ENCODE measurements at places on chromosomes 6 and 20.

DNA sequence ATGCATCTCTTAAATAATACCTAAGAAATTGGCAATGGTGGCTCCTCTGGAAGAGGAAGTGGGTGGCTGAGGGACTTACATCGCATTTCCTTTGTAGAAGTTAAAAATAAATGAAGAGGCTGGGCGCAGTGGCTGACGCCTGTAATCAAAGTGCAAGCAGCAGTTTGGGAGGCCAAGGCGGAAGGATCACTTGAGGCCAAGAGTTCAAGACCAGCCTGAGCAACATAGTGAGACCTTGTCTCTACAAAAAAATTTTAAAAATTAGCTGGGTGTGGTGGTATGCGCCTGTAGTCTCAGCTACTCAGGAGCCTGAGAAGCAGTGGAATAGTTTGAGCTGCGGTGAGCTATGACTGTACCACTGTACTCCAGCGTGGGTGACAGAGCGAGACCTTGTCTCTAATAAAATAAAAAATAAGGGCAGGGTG lies 12.2 kb upstream of the NCOA3 start:
- DNase-seq, result peak; percentile 70

DNA sequence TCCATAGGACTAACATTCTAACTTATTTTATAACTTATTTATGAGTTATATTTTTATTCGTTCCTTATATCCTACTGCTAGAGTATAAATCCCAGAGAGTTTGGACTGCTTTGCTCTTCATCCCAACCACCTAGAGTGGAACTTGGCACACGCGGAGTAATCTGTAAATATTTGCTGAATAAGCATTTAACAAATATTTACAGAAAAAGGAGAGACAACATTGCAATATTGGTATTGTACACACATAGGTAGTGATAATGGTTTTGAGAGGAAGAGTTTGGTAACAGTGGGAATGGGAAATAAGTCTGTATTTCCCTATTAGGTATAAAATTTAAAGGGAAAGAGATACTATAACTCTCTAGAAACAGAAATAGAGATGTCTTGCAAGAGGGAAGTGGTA lies 634.8 kb upstream of the CITED2 start:
- DNase-seq, result no peak

DNA sequence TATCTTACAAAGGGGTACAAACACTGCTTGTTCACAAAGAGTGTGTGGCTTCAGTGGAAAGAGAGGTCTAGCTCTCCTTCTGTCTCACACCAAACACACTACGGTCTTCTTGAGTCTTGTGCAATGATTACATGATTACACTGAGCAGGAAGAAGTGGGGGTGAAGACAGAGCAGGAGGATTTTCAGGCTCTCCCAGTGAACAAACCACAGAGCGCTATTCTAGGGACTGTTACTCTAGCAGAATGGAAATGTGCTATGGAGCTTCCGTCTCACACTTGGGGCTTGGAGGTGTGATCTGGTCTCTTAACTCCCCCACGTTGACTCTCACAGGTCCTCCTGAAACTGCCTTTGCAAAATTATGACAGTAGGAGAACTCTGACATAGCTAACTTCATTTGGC lies 203.4 kb downstream of the MYLK4 start:
- DNase-seq, result peak; percentile 16

- no peak for DNase-seq
Measured at GRCh38 chr6:16200321-16200883, 38.0 kb upstream of the GMPR start.
